T-helper 2 cell treated with Interferon-gamma antibody and Interleukin-4, amounts not matched to agents 5 μg/mL and 100 μg/mL, for 36 hours (primary cell): ENCODE measurements at places on chromosomes 4 and X.

DNA sequence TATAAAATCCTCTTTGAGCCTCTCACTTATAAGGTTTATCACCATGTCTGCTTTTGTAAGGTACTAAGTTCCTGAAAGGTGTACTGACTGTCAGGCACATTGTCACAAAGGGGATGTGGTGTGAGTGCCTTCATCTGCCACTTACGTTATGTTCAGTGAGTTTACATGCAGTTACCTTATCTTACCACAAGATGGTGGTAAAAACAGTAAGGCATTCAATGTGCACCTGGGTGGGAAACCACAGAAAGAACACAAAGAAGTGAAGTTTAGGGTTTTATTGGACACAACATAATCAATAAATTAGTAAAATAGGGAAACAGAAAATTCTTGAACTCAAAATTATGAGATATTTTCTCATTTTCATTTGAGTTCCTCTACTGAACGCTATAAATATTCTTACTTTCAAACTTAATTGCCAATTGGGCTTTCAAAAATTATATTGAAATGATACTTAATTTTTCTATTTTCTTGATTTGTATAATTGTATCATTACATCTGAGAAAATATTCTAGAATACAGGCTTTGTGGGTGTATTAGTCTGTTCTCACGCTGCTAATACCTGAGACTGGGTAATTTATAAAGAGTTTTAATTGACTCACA lies 650.8 kb downstream of the PCDH7 start:
- no peak for DNase-seq

DNA sequence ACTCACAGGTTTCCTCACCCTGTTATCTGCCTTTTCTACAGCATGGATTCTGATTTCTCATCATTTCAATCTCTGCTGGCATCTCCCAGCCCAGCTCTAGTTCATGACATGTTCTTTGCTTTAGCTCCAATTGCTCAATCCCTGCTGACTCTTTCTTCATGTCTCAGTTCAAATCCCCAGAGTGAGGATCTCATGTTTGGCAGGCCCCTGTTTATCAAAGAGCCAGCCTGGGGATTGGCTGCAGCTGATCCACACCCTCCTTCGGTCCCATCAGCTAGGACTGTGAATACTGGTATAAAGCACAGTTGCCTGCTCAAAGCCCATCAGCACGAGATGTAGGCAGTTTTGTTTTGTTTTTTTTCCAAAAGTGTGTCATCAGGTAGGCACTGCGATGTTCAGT lies 14.4 kb upstream of the CC2D2A start:
- DNase-seq: no peak

- no peak for DNase-seq
Observed at GRCh38 chr4:98680806-98681205, 22.4 kb upstream of the TSPAN5 start.

GRCh38 chr4:118086344-118086743 lies 52.1 kb downstream of the NDST3 start:
- DNase-seq: peak; percentile 10

GRCh38 chr4:99264927-99265326 lies 25.9 kb downstream of the ADH1A start:
- DNase-seq: no peak

DNA sequence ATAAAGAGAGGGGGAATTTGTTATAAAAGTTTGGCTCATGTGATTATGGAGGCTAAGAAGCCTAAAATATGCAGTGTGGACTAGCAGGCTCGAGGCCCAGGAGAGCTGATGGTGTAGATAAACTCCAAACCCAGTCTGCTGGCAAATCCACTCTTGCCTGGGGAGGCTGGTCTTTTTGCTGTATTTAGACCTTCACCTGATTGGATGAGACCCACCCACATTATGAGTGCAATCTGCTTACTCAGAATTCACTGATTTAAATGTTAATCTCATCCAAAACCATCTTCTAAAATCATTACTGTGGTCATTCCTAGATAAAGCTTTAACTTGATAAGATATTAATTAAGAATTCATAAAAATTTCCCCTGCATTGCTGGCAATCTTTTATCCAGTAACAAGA lies 473.2 kb downstream of the TMA16 start:
- DNase-seq: no peak

DNA sequence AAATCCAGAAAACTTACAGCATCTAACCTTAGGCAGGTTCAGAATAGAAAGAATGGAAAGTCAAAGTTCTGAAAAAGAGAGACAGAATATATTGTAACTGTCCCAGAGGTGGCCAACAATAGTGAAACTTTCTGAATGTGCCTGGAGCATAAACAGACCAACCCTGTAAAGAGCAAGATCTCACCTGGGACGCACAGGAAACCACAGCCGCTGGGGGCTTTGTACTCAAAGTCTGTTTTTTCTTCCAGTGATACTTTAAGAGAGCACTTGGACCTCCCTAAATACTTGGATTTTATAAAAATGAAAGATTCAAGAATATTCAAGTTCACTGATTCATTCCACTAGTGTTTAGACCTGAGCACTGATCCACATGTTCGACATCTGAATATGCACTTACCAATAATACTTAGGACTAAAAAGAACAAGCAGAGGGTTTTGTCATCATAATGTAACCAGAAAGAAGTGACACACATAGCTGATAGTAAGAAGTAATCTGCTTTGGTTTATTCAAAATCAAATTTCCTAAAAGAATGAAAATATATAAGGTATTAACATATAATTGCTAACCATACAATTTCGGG lies 35.3 kb downstream of the ARAP2 start:
- DNase-seq: no peak

DNA sequence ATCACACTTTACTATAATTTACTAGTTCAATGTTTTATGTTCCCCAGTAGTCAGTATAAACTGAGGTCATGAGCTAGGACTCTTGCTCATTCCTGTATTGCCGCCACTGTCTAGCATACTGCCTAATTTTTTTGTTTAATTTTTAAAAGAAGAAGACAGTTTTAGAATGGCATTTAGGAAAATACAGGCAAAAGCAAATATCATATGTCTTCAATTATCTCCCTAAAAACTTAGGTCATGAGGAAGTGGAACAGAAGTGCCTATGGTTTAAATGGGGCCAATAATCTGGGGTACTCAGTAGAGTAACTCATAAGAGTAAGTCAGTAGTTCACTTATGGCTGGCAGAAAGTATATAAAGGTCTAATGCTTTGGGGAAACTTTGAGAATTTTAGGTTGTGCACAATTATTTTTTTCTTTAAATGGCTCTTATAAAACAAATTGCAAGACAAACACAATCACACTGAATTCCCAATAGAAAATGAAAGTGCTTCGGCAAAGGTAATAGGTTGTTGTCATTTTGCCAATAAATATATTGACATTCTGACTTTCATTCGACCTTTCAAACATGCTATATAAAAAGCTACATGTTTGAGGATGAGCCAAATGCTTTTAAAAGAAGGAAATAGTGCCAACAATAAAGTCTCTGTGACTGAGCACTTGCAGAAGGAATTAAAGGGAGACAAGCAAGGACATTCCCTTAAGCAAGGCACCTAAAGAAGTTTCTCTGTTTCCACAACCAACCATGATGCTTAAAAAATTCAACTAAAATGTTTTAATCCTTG lies 390.1 kb downstream of the PDGFC start:
- no peak for DNase-seq

DNA sequence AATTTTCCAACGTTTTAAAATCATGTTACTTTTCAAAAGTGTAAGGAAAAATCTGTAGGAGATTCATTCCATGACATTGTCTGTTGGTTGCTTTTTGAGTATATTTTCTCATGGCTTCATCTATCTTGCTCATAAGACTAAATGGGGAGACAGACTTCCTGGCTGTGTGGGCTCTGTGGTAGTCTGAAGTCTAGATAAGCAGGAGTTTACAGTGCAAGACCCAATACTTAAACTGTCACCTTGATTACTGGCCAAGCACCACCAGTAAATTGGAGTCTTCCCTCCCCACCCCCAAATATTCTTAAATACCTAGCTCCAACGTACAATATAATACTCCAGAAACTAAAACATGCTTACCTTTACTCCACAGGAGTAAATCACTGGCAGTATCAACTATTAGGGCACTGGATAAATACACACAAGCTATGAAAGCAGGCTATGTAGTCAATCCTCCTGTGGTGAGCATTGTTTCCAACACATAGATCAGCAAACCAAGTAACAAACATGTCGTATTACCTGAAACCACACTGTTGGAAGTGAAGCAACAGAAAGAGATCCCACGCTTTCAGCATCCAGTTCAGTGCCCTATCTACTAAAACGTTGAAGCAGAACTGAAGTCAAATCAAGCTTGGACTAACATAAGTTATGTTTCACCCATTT lies 6.2 kb downstream of the HNRNPD start:
- DNase-seq: no peak

DNA sequence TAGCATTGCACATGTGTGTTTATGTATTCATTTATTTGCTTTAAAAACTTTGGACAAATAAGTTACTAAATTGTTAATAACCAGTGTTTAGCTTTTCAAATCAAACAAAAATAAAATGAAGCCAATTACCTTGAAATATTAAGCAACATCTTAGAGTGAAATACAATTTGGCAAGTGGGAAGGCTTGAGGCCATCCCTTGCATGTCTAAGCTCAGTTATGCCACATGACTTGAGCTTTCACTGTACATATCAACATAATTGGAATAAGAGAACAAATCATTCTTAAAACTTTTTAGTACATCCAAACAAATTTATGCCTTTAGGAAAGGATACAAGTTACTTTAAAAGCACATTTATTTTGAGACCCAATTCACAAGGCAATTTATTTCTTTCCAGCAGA lies 640.6 kb downstream of the SPRY1 start:
- no peak for DNase-seq

DNA sequence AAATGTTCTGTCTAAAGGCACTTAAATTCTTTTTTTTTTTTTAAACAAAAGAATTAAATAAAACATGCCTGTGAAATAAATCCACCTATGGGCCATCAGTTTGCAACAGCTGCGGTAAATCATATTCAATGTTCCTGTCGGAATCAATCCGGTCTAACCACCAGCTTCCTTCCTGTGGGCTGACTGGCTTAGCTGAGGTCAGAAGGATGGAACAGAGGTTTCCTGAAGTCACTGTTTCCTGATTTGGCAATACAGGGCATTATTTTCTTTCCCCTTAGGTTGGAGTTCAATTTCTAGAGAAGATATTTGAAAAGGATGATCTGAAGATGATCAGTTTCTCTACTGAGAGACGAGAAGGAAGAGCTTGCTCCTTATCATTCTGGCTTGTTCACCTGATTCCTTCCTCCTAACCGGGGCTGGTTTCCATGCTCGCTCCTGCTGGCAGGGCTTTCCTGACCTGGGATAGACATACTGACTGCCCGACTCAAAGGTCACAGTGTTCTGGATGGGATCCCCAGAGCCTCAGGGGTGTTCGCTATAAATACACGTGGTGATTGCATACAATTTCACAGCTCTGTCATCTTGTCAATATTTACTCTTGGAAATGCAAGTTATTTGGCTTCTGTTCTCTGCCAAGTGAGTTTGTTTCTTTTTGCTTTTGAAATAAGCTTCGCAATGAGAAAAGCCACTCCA lies 21.7 kb downstream of the PDLIM3 start:
- DNase-seq: no peak

- no peak for DNase-seq
Observed at GRCh38 chrX:71621603-71622002, 3.3 kb upstream of the CXCR3 start.
